ENCODE measurements at places on chromosomes 4 and X.

DNA sequence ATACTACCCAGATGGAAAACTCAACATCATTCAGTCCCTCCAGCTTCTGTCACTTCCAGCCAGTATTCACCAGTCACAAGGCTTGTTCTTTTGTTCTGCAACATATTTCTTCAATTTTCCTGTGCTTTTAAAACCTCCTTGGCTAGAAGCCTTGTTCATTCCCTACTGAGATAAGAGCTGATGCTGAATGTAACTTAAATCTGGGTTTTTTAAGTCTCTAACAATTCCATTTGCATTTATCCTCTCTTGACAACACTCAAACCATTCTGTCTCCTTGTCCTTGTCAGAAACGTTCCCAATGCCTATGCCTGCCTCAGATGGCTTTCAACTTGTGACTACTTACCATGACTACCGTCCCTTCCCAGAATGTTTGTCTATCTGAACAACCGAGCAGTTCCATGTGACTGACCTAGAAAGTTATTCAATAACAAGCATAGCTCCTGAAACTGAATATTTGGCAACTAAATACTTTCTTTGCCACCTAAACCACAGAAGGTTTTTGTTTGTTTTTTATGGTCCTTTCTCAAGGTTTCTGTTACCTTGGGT lies 682.9 kb upstream of the GALNTL6 start:
- no peak for DNase-seq

GRCh38 chr4:102355748-102356147 lies 10.5 kb upstream of the SLC39A8 start:
- DNase-seq = no peak

- DNase-seq = no peak
Observed at GRCh38 chr4:145042601-145043285, 55.3 kb downstream of the ANAPC10 start.

DNA sequence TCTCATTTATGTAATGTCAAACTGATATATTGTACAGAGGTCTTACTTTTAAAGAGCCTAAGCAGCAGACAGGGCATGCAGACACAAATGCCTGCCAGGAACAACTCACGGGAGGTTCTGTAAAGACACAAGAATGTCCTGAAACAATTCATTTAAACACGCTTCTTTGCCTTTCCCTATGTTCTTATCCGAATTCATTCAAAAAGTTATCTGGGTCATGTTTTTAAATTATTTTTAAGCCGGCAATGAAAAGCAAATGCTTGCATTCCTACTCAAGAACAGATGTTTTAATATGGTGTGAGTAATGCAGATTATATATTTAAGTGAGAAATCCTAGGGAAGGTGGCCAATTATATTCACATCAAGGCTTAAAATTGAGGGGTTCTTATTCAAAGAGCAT lies 192.6 kb downstream of the PDGFC start:
- DNase-seq = no peak

GRCh38 chrX:94576367-94577004 lies 902.5 kb downstream of the FAM133A start:
- no peak for DNase-seq

DNA sequence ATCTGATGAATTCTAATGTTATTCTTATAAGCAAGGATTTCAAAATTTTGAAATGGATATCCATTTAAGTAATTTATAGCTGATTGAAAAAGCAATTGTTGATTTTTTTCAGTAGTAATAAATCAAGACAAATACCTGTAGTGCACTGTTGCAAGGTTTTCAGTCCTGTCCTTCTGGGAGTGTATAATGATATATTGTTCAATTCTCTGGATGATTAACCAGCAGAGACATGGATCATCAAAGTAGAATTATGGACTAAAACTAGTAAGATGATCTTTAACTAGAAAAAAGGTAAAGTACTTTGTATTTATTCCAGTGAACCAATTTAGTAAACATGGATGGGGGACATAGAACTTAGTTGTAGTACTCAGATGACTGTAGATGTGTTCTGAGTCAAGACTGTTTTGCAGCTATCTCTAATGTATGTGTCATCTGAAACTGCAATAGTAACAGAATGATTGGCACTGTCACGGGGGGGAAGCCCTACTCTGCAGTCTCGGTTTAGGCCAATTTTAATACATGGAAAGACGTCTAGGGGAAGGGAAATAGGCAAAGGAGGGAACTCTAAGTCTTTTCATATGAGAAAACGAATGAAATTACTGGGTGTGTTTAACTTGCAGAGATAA lies 121.9 kb downstream of the GLRA3 start:
- DNase-seq = no peak

- no peak for DNase-seq
Observed at GRCh38 chr4:88320780-88321373, 36.5 kb upstream of the PPM1K start.

GRCh38 chr4:163484906-163485305 lies 9.6 kb upstream of the TMA16 start:
- peak; percentile 67 for DNase-seq

GRCh38 chrX:100895365-100896075 lies 21.4 kb upstream of the NOX1 start:
- no peak for DNase-seq

GRCh38 chrX:18833071-18833731 lies 125.8 kb downstream of the PPEF1 start:
- no peak for DNase-seq

GRCh38 chr4:52535793-52536192 lies 123.3 kb downstream of the USP46 start:
- DNase-seq = no peak
